Left lung (tissue), 14 donors: ENCODE measurements at places on chromosomes 7 and 10. TPM values are rescaled to one million over a fixed set of nuclear protein-coding genes. Genes with fewer than 3 reads are reported as not detected.

DNA sequence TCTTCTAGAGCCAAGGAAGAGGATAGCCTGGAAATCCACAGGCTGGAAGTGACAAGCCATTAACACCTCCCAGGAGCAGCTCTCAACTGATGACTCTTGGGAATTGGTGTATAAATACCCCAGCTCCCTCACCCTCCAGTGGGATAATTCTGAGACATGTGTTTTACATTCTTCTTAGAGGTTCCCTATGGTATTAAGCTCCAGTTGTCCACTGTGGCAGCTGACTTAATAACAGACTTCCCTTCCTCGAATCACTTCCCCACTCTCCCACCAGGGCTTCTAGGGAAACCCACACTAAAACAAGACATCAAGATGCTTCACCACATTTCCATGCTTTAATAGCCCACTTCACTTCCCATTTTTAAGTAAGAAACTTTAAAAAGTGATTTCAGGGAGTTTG, 47.2 kb downstream of the FAM107B start:
- DNase-seq: no peak

Gene GRID1
- polyA plus RNA-seq: 1.3 TPM

DNA sequence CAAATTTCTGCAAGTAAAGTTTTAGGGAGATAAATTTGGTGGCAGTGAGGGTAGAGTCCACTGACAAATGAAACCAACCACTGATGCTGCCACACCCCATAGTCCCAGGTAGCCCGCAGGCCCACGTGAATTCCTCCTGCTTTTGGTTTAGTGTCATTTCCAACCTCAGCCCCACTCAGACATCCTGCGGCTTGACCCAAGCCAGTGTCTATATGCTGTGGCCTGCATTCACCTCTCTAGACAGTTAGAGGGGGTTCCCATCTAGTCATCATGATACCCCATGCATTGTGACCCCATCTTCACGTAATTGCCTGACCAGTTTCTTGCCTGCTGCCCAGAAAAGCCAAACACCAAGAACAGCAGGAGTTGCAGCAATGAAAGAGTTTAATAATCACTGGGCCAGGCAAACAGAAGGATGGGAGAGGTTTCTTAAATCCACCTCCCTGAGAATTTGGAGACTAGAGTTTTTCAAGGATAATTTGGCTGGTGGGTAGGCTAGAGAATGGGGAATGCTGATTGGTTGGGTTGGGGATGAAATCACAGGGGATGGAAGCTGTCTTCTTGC, 332.0 kb upstream of the GALNT17 start:
- DNase-seq: no peak

DNA sequence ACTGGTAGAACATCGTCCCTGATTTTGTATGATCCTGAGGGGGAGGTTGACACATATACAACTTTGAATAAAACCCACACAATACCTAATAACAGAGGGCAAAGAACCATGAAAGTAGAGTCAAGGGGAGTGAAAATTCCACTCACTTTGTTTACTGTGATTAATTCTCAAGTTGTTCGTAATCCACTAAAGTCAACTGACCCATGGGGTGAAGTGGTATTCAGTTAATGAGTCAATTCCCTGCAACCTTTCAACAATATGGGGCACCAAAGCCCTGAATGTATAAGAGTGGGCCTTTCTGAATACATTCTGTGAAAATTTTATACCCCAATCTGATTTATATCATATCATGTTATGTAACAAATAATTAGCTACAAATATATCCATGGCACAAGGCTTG, 39.0 kb upstream of the C10orf67 start:
- DNase-seq: no peak

Gene H2BK1
- not detected for polyA plus RNA-seq

GRCh38 chr7:82562716-82563404, 119.3 kb upstream of the CACNA2D1 start:
- no peak for DNase-seq

Gene ARPC1A
- polyA plus RNA-seq: 105 TPM

Gene CRTAC1
- 2.5 TPM for polyA plus RNA-seq

- no peak for DNase-seq
Observed at GRCh38 chr7:31783221-31783620, 96.2 kb downstream of the PPP1R17 start.

DNA sequence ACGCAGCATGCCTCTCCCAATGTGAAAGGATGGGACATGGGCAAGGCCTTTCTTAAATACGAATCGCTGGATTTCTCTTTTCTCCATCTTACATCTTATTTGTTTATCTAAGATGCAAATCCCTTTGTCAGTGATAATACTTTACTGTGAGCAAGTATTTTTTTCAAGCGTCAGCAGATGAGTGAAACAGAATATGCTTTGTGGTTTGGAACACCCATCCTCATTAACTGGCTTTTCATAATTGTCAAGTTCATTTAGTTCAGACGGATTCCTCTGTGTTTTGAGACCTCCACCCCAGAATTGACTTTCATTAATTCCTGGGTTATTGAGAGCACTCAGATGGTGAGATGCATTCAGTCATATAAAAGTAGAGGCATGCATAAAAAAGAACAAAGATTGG, 149.8 kb downstream of the NSUN6 start:
- DNase-seq: no peak
